Activated CD4-positive, alpha-beta T cell treated with anti-CD3 and anti-CD28 coated beads for 4 hours (primary cell): ENCODE measurements at places on chromosomes 6 and 20.
A peak's percentile ranks its signal among the peaks of the same experiment; 100 is the strongest.

GRCh38 chr20:48489046-48489463, 338.7 kb downstream of the PREX1 start:
- DNase-seq = no peak

- DNase-seq = peak; percentile 14
Observed at GRCh38 chr20:57680934-57681914, 28.6 kb downstream of the PMEPA1 start.

DNA sequence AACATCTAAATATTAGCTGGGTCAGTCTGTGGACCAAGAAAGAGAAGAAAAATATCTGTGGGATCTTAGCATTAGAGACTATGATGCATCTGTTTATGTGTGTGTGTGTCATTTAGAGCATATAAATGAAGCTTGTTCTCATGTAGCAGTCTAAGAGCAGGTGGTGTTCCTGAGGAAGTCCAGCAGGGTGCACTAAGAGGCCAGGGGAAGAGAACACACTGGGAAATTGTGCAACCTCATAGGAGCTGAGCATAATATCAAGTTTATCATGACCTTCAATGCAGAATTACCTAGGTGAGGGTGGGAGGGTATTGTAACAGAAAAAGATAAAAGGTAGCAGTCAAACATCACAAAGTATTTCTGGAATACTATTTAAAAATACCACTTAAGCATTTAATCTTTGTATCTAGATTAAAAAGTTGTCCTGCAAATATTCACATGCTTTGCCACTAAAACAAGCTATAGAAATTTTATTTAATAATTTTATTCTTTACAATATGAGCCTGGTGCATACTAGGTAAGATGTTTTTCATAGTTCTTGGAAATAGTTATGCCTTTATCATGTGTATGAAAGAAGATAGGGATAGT, 80.5 kb downstream of the SMPDL3A start:
- no peak for DNase-seq

DNA sequence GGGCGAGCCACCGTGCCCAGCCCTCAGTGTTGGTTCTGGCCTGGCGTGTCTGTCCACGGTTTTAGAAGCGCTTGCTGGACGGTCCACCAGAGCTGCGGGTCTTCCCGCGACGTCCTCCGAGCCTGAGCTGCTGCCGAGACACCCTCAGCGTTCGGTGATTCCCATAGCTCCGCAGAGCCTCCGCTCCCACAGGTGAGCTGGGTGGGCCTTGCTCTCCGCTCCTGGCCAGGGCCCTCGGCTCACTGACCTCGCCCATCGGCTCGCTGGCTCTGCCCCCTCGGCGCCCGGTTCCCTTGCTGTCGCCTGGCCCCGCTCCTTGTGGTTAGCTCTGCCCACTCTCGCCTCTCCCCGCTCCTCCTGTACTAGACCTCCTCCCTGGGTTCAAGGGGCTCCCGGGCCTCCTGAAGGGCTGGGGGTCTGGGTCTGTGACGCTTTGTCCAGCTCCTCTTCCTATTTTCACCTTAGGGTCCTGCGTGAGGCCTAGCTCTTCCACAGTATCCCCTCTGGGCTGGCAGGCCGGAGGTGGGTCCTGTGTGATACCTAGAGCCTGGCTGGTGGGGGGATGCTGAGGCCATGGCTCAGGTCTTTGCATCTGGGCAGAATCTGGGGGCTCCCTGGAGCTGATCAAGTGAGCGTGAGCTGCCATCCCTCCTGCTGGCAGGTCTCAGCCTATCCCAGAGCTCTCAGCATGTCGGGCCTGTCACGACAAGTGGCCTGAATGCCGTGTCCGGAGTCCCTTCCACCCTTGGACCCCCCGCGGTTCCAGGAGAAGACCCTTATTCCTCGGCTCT, 5.0 kb upstream of the COX4I2 start:
- no peak for DNase-seq

- no peak for DNase-seq
Observed at GRCh38 chr6:148250975-148251685, 91.5 kb upstream of the SASH1 start.

GRCh38 chr6:33960345-33961313, 156.8 kb upstream of the MLN start:
- no peak for DNase-seq

GRCh38 chr20:43304598-43304997, 114.9 kb upstream of the PTPRT start:
- DNase-seq = no peak

DNA sequence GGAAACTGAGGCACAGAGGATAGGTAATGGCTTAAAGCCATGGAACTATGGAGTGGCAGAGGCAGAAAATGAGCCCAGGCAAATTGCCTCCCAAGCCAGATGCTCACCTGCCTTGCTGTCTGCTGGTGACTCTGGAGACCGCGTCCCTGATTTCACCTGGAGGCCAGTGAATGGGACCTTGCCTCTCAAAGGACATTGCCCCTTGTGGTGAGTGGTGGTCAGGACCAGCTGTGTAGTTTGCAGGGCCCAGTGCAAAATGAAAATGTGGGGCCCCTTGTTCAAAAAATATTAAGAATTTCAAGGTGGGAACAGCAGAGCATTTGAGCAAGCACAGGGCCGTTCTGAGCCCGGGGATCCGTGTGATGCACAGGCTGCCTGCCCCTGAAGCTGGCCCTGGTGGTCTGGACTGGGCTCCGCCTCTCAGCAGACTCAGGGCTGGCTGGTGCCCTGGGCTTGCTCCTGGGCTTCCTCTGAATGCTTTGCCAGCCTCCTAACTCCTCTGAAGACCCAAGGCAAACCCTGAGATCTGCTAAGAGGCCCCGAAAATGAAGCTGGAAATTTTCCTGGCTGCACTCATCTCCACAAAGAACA, 19.8 kb upstream of the KCNG1 start:
- no peak for DNase-seq

- DNase-seq = no peak
Observed at GRCh38 chr6:28769626-28770402, 154.0 kb downstream of the TRIM27 start.

- no peak for DNase-seq
Observed at GRCh38 chr6:40410821-40411220, 176.3 kb downstream of the LRFN2 start.

DNA sequence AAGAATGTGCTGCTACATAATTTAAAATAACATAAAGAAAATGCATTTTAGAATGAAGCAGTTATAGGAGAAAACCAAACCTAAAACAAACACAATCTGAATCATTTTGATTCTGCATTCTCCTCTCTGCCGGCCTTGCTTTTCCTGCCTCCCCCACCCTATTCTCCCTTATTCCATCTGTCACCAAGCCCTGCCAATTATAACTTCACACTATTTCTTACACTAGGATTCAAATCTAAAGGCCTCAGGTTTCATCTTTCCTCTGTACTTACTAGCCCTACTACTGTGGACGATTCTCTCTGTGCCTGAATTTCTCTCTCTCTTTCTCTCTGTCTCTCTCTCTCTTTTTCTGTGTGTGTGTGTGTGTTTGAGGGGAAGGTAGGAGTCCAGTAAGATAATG, 18.7 kb upstream of the PRIM2 start:
- no peak for DNase-seq

DNA sequence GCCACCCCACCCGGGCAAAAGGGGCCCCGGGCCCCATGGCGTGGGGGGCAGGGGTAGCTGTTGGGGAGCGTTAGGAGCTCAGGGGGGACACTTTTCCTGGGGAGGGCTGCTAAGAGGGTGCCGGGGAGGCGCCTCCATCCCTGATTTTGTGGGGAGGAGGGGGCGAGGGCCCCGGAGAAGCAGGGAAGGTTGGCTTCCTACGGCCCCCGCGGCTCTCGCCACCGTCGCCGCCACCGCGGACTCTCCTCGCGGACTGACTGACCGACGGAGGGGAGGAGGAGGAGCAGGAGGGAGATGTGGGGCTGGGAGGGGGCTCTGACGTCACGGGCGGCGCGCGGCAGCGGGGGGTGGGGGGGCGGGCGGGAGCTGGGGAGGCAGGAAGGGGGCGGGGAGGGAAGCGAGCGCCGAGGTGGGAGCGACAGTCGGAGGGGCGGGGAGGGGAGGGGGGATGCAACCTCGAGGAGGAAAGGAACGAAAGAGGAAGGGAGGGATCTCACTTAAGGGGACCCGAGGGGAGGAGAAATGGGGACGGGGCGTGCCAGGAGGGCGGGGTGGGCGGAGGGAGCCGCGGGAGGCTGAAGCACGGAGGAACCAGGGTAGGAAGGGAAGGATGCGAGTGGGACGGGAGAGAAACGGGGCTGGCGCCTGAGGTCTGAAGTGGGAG, 5.1 kb downstream of the GABBR1 start:
- peak; percentile 59 for DNase-seq

- no peak for DNase-seq
Observed at GRCh38 chr20:33830371-33830770, 19.2 kb downstream of the CHMP4B start.

DNA sequence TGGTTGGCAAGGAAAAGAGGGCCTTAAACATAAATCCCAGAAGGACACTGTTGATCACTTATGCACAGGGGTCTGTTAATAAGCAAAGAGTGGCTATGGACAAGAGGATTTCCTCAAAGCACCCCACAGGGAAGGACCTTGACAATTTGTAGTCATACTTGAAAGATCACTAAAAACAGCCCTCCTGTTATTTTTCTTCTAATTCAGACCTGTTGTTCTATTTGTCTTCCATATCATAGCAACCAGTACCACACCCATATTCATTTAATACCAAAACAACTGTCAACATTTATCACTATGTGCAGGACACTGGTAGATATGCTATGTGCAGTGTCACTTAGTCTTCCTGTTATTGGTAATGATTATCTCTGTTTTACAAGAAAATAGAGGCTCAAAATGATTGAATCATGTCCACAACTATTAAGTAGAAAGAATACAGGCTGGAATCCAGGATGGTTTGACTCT, 3.2 kb upstream of the DYNLRB1 start:
- no peak for DNase-seq

GRCh38 chr20:58205850-58206249, 22.6 kb downstream of the ANKRD60 start:
- no peak for DNase-seq

DNA sequence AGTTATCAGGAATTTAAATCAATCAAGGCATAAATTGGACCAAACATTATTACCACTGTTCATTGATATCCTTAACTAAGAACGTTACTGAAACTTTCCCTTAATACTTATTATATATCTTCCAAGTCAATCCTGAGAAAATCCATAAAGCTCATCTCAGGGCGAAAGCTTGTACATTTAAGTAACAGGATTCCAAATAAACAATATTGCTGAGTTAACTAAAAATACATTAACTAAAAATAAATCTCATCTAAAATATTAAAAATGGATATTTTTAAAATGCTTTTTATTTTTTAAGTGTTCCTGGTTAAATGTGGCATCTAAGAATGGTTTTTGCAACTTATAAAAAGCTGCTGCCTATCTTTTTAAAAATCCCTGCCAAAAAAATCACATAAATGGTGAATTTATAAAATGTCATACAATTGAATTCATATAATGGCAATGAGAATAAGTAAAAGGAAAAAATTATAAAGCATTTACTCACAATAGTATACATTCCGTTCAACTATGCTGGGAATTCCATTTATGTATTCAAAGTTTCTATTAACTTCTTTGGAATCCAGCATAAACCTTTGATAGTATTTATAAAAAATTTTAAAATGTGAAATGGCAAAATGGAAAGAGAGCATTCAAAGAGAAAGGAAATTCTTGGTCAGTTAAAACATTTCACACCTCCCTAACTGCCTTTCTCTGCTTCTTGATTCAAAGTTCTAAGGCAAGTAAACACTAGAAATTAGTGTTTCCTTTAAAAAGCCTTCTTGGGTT, 20.8 kb upstream of the GMDS start:
- no peak for DNase-seq

DNA sequence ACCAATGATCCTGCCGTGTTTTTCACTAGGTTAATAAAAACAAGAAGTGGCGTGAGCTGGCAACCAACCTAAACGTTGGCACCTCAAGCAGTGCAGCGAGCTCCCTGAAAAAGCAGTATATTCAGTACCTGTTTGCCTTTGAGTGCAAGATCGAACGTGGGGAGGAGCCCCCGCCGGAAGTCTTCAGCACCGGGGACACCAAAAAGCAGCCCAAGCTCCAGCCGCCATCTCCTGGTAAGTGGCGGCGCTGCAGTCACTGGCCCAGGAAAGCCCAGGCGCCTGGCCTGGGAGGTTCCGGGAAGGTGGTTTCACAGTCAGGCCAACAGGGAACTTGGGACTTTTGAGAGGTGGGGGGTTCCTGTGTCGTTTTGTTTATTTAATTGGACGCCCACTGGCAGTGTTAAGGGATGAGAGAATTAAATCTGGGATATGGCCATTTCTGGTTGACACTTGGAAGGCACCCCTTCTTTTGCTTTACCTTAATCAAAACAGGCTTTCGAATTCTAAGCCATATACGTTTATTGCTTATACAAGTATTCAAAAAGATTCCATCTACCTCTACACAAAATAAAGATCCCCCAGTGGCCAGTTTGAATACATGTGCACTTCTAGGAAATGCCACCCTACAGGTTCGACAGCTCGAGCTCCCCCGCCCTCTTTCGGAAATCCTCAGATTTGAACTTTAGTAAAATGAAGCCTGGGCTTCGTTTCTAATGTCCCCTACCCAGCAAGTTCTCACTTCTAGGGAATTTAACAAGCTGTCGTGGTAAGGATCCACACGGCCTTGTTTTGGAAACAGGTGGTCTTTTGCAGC, 138.9 kb downstream of the TMEM242 start:
- DNase-seq = peak; percentile 63

DNA sequence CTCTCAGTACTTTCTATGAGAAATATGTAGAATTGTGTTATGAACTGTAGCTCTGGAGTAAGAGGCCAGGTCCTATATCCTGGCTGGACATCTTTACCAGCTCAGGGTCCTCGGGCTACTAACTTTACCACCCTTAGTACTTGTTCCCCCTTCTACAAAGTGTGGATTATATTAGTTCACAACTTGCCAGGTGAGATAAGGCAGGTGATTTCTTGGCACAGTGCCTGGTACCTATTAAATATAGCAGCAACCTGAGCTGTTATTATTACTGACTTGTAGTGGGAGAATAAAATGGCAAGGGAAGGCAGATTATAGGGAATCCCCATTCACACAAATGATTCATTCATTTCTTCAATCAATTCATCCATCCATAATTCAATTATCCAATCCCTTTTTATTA, 150.1 kb downstream of the DOK5 start:
- DNase-seq = no peak

DNA sequence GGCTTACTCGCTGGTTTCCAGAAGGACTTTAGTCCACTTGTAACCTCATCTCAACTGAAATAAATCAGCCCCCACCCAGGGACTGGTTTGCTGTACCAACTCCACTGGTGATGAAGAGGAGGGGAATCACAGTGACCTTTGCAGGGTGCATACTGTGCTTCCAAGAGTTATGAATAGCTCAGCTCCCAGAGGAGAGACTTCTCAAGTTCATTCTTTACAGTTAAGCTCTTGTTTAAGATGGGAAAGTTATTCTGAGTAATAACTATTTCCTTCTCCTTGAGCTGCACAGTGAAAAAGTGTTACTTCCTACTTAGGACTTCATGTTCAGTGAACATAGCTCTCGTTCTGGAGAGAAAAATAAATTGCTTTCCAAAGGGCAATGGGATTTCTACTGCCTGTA, 166.5 kb upstream of the ECI2 start:
- DNase-seq = no peak

DNA sequence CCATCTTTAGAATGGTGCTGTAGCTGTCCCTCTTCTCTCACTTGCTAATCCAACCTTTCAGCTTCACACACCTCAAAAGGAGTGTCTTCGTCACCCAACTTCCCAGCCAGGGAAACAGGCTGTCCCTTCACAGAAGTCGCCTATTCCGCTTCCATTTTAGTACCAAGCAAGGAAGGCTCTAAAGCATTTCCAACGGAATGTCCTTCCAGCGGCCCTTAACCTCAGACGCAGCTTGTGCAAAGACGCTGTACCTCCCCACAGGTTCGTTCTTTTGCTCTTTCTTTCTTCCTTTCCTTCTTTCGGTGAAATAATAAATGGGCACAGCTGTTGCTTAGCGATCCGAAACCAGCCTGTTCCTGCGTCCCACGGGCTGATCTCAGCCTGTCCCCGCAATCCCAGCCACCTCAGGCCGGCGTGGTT, 1.5 kb downstream of the PTPRT start:
- DNase-seq = no peak
